Stimulated activated CD4-positive, alpha-beta T cell treated with anti-CD3 and anti-CD28 coated beads, Interleukin-4, amount 100 ng/mL, for 1 hour (primary cell): ENCODE measurements at places on chromosomes 4 and X.

DNA sequence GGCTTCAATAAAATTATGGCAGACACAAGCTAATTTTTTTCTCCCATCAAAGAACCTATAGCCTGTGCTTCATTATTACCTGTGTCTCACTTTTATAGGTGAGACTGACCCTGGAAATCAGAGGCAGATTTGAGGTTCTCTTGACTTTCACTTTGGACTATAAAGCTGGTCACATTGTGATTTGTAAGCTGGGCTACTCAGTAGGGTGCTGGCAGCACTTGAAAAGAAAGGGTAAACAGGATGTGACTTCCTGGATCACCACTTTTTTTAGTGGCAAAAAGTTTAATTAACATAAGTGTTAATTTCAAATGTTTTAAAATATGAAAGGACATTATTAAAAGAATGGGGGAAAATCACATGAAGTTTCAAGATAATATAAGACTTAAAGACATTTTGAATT is 50.6 kb upstream of the GATB start:
- DNase-seq = no peak

- no peak for DNase-seq
Measured at GRCh38 chr4:8735236-8736089, 136.2 kb downstream of the HMX1 start.

- DNase-seq = no peak
Measured at GRCh38 chr4:41989994-41990364, 351 bp upstream of the SLC30A9 start.

DNA sequence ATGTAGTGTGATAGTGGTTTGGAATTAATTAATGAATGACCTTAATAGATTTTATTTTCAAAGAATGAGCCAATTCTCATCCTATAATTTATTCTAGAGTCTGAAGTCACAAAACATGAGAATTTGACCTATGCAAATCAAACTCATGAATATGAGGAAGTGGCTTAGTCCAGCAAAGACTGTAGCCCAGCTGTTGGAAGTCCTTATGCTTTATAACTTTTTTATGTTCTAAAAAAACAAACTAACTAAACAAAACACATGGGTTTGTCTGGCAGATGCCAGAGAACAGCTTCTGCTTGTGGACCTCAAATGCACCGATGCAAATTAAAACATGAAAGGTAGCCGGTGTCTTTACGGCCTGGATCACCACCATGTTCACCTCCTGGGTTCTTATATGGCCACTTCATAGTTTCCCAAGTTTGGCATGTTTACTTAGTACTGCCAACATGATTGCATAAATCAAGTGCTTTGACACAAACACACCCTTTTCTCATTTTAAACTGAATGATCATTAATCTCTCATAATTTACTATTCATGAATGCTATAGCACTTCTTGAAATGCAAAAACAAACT is 277.4 kb downstream of the PAPSS1 start:
- no peak for DNase-seq

DNA sequence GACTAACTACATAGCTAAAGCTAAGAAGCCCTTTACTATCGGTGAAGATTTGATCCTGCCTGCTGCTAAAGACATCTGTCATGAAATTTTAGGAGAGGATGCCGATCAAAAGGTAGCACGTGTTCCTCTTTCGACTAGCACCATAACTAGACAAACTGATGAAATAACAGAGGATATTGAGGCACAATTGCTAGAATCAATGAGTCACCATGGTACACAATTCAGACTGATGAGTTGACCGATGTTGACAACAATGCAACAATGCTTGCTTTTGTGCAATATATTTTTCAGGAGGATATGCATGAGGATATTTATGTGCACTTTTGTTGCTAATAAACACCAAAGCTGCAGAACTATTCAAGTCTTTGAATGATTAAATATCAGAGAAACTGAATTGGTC is 24.3 kb downstream of the TBCK start:
- DNase-seq = no peak

DNA sequence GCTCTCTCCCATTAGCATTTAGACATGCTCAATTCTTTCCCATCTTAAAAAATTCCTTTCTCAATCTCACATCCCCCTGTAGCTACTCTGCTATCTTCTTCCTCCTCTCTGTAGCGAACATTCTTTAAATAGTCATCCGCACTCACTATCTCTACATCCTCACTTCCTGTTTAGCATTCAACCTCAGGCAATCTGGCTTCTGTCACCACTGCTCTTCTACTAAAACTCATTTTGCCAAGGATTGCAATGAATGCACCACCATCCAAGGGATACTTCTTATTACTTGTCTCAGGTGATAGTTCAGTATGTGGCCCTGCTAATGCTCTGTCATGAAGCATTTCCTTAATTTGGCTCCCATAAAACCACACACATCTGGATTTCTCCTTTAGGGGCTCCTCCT is 10.9 kb upstream of the TET2 start:
- DNase-seq = no peak

GRCh38 chr4:138405934-138406567 is 163.9 kb upstream of the SLC7A11 start:
- DNase-seq = no peak

- DNase-seq = no peak
Measured at GRCh38 chr4:187017147-187017546, 293.5 kb upstream of the FAT1 start.

DNA sequence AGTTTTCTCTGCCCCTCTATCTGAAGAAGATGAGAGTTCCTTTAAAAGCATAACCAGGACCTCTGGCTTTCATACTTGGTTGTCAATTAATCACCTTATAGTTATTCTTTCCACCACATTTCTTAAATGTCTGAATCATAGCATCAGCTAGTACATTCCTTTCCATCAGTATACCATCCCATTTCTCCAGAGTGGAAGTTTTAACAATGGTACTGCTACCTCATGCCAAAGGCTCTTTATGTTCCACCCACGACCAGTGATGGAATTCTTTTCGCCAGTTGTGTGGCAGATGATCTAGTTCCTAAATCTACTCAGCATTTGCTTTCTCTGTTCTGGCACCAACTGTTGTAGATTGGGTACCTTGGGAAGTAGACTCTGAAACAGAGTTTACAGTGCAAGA is 379.8 kb downstream of the ZNF674 start:
- DNase-seq = no peak

- DNase-seq = no peak
Measured at GRCh38 chr4:62131049-62131448, 930.9 kb downstream of the ADGRL3 start.

GRCh38 chrX:13293700-13294099 is 26.2 kb downstream of the ATXN3L start:
- DNase-seq = no peak

DNA sequence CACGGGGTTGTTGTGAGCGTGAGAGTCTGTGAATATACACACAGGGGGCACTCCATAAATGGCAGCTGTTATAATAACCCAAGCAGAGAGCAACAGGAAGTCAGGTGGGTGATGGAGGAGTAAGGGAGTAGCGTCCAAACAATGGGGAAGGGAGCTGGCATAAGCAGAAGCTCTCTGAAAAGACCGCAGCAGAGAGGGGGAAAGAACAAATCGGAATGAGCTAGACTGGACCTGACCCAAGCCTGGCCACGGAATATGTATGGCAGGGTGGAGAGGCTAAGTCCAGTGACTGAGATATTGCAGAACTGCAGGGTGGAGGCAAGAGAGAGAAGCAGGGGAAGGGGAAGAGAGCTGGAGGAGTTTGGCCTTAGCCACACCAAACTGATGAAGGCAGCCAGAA is 6.5 kb upstream of the GJB1 start:
- DNase-seq = no peak

- DNase-seq = no peak
Measured at GRCh38 chr4:139044291-139044690, 28.7 kb downstream of the NOCT start.

DNA sequence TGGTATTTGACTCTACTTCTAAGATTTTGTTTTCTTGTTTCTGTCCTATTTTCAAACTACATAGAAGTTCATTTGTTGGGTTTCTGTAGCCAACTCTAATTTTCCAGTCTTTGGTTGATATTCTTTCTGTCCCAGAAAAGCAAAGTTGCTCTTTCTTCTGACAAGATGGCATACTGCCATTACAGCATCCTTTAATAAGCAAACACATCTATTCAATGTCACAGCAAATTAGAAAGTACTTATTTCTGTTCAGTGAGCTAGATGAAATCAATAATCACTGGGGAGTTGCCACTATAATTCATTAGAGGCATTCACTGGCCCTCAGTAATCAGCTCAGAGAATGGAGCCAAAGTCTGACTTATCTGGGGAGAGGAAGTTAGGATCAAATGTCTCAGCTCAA is 1258.0 kb upstream of the IGFBP7 start:
- no peak for DNase-seq

DNA sequence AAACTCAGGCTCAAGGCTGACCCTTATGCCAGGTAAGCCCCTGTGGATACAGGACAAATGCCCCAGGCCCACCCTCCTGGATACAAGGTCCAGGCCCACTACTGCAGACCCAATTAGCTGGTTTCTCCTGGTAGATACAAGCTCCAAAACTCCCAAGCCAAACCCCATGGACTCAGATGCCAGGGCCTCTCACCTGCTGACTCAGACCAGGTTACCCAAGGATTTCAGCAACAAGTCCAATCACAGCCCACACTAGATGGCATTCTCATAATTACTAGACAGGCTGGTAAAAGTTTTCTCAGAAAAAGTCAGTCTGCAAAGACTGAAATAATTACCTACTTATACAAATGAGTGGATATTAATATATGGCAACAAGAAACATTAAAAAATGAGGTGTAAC is 87.0 kb downstream of the KLF8 start:
- DNase-seq = no peak

DNA sequence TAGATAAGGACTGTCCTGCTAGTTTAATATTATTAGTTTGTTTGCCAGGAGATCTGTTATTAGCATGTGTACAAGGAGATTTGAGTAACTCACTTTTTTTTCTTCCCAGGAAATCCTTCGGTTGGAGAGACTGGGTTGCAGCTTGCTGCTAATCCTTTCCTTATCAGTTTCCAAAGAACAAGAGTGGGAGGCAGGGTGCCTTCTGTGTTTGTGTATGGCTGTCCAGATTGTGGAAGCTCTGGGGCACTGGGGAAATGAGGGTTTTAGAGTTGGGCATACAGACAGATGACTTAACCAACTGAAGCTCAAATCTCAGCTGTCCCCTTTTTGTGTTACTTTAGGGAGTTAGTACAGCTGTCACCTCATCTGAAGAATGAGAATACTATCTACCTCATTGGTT is 12.6 kb upstream of the SUPT20HL1 start:
- no peak for DNase-seq

DNA sequence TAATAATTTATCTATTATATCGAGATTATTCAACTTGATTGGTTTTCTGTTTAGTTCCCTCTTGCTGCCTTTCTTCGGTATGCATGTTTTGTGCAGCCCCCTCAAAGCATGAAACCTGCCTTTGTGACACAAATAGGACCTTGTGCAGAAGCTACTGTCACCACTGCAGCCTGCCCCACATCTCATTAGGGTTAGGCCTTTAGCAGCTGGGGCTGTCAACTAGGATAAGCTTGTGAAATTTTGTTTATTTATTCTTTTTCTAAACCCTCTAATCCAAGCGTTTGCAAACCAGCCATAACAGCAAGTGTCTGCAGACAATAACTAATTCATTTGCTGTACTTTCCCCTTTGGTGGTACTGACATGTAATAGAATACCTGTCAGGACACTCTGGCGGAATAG is 258.9 kb downstream of the RCHY1 start:
- DNase-seq = no peak

GRCh38 chr4:77434299-77435092 is 171.1 kb upstream of the CXCL13 start:
- DNase-seq = no peak

- peak; percentile 69 for DNase-seq
Measured at GRCh38 chr4:183398298-183399125, 45.9 kb upstream of the CDKN2AIP start.

DNA sequence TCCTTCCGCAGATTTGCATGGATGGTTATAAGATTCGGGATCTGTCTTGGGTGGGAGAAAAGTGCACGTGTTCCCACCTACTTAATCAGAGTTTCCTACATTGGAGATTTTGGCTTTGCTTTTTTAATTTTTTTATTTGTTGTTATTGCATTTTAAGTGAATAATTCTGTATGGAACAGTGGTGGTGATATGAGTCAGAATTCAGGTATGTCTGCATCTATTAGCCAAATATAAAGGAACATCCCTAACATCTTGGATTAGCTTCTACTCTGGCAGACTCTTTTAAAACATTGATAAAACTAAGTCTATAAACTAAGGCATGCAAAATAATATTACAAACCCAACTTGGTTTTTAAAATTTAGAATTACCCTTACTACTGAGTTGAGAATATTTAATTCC is 659.8 kb upstream of the EPHA5 start:
- no peak for DNase-seq
